ENCODE measurements at places on chromosomes 7 and 10.

DNA sequence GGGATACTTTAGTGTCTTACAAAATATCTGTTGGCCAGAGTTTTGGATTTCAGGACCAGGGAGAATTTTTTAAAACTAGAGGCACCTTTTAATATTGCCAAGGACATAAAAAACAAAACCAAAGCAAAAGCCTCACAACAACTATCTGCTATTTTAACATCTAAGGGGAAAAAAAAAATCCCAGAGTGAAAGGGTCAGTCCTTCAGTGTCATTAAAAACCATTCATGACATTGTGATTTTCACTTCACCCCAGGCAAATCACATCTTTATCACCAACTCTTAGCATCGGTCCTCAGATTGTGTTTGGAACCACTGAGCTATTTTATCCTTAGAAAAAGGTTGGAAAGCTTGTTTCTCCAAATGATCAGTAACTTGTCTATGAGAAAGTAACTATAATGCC, 10.7 kb downstream of the CEP41 start:
- no peak for DNase-seq

GRCh38 chr10:34235164-34235832, 579.8 kb downstream of the PARD3 start:
- DNase-seq = no peak

- DNase-seq = no peak
Observed at GRCh38 chr7:18573410-18574234, 78.1 kb downstream of the HDAC9 start.

DNA sequence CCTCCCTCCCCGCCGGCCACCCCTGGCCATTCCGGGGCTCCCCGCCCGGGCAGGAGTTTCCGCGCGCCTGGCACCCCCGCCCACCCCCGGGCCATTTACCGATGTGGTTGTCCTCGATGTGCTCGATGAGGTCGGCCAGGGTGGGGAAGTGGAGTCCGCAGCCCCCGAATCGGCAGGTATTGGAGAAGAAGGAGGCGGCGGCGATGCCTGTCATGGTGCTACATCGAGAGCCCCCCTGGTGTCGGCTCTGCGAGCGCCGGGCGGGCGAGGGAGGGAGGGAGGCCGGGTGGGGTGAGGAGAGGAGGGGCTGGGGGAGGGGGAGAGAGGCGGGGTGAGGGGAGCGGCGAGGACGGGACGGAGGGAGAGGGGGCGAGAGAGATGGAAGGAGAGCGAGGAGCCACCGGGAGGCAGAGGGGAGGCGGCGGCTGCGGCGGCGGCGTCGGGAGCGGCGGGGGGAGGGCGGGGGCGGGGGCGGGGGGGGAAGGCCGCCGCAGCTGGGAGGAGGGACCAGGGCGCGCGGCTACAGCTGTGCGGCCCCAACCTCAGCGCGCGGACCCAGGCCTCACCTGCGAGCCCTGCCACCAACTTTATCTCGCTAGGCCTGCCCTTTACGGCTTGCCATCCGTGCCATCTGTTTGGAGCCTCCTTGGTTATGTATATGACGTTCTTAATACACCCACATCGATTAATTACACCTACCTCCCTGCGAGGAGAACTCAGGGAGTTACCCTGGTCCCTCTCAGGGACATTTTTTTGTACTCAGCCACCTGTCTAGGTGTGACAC, at the start of gene JAZF1:
Gene JAZF1, minus strand, starts transcription at position 432 of the 784 bp plus-strand sequence.
- DNase-seq = peak; percentile 91

GRCh38 chr10:114754445-114755320, 66.9 kb upstream of the FHIP2A start:
- DNase-seq = no peak

- no peak for DNase-seq
Observed at GRCh38 chr10:117442521-117442920, 67.3 kb upstream of the PDZD8 start.

GRCh38 chr10:110209454-110209925, 2.1 kb downstream of the MXI1 start:
- DNase-seq = peak; percentile 62

DNA sequence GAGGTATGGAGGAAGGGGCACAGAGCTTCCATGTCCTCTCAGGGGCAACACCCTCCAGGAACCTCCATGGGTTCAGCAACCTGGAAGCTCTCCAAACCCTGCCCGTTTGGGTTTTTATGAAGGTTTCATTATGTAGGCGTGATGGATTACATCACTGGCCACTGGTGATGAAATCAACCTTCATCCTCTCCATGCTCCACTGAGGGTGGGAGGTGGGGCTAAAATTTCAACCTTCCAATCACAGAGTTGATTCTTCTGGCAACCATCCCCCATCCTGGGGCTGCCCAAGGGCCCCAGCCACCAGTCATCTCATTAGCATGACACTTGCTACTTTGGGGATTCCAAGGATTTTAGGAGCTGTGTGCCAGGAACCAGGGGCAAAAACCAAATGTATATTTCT, 90.1 kb downstream of the TEX36 start:
- DNase-seq = no peak

All from lower leg skin (tissue), 4 donors.